Non-pigmented ciliary epithelial cell (primary cell): ENCODE measurements at places on chromosomes 1 and 21.

DNA sequence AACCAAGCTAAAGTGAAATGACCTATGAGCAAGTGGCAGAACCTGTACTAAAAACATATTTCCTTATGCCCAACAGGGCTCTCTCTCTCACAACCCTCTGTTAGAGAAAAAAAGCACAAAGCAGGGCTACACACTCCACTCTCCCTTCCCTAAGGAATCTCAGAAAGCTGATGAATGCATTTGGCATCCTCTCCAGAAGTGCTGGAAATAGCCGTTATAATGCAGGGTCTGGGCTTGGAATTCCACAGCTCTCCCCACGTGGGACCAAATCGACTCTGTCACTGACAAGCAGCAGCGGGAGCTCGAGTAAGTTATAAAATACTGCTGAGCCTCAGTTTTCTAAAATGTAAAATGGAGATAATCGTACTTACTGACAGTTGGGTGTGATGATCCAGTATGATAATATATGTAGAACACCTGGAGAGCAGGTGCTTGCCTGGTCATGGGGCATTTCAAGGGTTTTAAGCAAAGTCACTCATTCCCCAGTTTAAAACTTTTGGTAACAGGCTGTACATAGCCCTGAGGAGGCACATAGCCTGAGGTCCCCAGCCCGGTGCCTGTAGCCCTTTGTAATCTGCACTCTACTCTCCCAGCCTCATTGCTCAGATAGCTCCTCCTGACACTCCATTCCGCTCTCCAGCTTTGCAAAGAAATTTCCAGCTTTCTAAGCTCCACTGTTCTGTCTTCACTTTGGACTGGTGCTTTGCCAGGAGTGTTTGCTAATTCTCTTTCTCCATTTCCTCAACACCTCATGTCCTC, 175.6 kb upstream of the DAB1 start:
- peak; percentile 31 for DNase-seq

DNA sequence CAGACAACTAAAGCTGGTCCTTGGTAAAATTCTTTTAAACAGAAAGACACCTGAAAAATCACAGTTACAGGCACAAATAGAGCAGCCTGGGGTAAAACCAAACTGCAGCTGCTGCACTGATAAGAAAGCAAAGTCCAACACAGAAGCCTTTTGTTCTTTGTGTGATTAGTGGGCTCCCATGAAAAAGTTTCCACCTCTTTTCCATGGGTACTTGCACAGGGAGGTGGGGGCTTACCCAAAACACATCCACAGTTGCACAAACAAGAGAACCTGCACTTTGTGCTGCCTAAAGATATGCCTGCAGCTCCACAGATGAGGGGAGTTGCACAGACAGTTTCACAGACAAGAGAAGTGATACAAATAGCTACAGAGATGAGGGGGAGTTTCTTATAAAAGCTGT, 106.7 kb upstream of the SLC5A9 start:
- no peak for DNase-seq

- no peak for DNase-seq
These were observed 72.6 kb upstream of the USP24 start for GRCh38 chr1:55287723-55288122.

DNA sequence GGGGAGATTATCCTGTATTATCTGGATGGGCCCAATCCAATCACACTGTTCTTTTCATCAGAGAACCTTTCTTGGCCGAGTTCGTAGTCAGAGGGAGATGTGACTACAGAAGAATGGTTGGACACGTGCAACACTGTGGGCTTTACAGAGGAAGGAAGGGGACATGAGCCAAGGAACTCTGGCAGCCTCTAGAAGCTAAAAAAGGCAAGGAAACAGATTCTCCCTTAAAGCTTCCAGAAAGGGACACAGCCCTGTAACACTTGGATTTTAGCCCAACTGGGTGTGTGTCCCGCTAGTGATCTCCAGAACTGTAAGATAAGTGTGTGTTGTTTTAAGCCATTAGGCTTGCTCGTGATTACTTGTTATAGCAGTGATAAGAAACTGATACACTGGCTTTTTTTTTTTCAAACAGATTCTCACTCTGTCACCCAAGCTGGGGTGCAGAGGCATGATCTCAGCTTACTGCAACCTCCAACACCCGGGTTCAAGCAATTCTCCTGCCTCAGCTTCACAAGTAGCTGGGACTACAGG, 53.9 kb upstream of the FBXO28 start:
- DNase-seq = no peak

DNA sequence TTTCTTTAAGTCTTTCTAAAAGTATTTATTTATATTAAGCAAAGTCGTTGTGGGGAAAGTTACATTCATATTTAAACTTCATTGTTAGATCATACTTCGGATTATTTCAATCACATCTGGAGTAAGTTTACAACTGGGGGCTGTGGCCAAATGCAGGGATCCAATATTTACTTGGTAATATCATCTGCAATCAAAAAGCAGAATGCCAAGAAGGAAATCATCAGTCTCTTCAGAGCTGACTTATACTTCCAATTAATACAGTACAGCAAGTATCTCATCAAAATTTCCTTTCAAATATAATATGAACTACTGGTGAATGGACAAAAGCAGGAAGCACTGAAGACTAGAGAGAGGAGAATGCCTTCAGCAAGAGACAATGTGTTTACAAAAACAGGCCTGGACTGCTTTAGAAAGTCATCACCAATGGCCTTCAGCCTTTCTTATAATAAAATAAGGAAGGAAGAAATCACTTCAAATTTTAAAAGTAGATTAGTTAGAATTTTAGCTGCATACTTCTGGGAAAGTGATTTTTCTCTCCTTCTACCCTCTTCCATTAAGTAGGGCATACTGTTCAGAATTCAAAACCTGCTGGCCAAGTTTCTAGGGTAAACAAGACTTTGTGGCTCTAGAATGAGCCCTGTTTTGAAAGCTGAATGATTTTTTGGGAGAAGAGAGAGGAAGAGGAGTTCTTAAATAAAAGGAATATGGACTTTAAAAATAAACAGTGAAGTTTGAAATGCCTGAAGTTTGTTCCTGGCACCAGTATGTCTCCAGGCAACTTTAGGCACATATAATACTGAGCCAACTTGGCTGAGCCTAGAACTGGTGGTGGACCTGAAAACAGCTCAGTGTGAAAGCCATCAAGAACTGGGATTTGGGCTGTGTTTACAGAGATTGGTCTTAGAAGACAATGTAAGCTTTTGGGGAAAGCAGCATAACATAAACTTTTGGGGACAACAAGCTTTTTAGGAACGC, 22.2 kb upstream of the MYOC start:
- DNase-seq = no peak

DNA sequence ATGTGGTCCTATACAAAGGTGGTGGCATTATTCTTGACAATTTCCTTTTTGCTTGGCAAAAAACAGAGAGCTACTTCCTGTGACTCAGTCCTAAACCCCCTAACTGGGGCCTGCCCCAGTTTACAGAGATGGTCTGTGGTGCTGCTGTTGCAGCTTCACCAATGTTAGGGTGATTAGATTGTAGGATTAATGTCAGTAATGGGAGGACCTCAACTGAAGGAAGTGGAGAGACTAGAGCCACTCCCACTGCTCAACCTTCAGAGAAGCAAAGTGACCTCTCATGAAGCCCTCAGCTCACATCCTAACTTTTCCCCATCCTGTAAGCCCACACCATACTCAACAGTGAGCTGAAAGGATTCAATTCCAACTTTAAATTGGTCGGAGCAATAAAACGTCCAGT, 3.6 kb downstream of the S100A6 start:
- DNase-seq = no peak

DNA sequence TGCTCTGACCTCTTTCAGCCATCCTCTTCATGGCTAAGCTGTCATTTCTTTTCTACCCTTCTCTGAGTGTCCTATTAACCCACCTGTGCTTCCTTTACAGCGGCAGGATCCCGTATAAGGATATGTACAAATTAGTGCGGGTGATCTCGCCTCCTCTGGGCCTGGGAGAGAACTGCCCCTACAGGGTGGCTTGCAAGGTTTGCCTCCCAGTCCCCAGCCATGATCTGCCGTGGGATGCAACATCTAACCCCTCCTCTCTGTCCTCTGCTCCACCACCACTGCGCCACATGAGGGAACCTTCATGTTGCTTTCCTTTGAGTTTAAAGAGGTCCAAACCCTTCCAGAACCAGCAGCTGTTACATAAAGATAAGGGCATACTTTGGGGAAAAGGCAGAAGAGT, 282.2 kb downstream of the ZNF648 start:
- no peak for DNase-seq

DNA sequence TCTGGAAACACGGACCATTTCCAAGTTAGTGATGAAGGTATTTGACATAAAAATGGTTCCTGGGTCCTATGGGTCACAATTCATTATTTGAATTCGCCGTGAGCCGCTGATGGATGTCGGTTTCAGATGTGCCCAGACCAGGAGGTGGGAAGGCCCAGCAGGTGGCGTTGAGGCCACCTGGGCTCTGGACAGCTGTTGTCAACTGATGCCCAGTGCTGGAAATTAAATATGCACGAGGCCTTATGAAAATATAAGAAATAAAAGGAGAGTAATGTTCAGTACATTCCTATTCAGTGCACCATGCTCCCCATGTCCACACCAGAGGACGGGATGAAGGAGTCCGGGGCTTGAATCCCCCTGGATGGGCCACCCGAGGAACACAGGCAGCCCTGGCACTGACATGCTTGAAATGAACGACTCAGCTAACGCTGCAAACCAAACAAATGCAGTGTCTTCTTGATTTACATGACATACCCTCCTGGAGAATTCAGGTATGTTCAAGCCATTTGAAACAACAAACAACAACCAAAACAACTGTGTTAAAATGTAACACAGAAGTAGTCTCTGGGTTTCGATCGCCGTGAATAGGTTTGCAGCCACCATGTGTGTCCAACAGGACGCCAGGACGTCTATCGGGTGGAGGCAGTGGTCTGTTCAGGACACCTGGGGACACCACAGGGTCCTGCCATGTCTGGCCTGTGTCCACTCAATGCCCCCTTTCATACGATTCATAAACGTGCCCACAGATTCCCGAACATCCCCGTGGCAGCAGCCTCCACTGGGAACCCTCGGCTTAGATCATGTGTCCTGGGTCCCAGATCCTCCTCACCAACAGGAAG, 6.1 kb downstream of the TFF3 start:
- DNase-seq = no peak

DNA sequence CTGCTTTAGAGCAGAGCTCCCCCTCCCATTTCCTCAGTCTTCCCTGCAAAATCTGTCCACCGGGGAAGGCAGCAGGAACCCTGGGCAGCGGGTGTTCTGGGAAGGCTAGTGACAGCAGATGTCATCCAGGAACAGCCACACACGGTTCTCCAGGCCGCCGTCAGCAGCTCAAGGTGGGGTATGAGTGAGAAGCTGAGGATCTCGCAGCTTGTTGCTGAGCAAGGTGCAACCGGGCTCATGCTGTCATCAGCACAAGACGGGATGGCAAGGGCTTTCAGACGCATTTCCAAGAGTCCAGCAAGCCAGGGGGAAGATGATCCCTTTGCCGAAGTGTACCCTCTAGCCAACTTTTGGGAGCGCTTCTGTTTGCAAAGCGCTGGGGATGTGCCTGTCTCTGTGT, 23.0 kb upstream of the SPSB1 start:
- DNase-seq = no peak

- no peak for DNase-seq
These were observed 1.2 kb downstream of the MAPKAPK2 start for GRCh38 chr1:206685769-206686477.

- DNase-seq = no peak
These were observed 8.4 kb downstream of the PABPC4 start for GRCh38 chr1:39568208-39568607.

- DNase-seq = no peak
These were observed 4.9 kb downstream of the RD3 start for GRCh38 chr1:211487082-211487481.

GRCh38 chr1:66339944-66340343, 194.0 kb upstream of the SGIP1 start:
- DNase-seq = no peak

DNA sequence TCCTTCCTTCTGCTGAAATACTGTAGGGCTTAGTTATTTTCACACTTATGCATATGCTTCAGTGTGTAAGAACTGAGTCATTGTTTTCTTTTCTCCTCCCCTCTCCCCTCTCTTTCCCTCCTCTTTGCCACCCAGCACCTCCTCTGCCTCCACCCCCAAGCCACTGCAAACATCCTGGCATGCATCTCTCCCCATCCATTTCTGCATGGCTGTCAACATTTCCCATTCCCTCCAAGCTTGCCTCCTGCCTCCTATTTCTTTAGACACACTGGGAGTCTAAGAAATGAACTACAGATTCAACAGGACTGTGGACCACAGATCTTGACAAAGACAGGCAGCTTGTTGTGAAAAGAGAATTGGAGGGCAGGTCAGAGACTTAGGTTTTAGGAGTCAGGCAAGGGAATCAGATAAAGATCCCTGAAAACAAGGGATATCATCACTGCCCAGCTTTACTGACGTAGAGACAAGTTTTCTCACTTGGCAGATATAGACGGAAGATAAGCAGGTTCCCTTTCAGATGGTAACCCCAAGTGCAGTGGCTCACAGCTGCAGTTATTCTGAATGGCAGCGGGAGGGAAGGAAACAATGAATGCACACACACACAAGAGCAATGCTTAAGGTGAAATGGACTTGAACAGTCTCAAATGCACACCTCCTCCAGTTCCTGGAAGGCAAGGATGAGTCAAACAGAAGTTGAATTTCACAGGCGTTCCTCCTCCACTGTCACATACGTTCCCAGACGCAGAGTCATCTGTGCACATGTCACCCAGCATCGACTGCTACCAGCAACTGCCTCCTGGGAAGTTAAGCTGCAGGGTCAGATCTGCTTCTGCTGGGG, 56.1 kb downstream of the HIVEP3 start:
- DNase-seq = peak; percentile 94

GRCh38 chr1:44575396-44575795, 98.9 kb downstream of the TMEM53 start:
- DNase-seq = no peak

DNA sequence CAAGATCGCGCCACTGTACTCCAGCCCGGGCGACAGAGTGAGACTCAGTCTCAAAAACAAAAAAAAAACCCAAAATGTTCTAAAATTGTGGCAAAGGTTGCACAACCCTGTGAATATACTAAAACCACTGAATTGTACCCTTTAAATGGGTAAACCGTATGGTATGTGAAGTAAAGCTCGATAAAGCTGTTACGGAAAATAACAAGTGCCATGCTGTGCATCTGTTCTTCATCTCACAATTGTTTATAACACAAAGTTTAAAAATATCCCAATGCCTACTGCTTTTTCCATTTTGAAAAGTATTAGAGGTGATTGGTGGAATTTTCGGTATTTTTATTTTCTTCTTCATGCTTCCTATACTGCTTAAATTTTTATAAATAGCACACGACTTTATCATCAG, 111.5 kb downstream of the ENAH start:
- DNase-seq = no peak

DNA sequence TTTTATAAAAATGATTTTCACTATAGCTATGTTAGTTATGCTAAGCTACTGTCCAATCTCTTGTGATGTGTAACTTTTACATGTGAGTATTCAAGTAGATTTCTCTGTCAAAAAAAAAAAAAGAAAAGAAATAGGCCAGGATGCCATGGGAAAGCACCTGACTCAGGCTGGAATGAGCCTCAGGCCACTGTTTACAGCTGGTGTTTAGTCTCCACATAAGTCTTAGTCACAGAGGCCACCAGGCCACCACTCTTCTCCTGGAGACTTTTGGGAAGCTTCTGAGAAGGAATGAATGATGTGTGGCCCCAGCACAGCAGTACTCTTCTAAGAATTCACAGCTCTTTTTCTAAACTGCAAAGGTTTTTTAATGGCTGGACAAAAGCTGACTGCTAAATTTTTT, 48.9 kb downstream of the CHML start:
- DNase-seq = no peak
